ENCODE measurements at places on chromosomes 4 and X.

DNA sequence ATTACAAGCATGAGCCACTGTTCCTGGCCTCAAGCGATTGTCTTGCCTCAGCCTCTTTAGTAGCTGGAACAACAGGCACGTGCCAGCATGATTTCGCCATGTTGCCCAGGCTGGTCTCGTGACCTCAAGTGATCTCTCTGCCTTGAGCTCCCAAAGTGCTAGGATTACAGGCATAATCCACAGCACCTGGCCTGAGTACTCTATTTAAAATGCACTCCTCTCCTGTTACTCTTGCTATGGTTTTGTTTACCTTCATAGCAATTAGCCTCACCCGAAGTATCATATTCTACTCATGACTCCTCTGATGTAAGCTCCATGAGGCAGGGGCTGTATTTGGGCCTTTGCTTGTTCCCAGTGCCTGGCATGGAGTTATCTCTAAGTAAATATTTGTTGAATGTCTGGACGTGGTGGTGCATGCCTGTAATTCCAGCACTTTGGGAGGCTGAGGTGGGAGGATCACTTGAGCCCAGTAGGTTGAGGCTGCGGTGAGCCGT lies 92.5 kb upstream of the SLC34A2 start:
- no peak for DNase-seq

DNA sequence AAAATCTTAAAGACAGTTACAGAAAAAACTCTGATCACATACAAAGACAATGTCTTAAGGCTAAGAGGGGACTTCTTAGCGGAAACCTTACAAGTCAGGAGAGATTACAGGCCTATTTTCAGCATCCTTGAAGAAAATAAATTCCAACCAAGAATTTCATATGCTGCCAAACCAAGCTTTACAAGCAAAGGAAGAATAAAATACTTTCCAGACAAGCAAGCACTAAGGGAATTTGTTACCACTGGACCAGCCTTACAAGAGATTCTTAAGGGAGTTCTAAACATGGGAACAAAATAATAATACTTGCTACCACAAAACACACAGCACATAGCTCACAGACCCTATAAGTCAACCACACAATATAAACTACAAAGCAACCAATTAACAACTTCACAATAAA lies 255.8 kb upstream of the ZFP42 start:
- DNase-seq = no peak

DNA sequence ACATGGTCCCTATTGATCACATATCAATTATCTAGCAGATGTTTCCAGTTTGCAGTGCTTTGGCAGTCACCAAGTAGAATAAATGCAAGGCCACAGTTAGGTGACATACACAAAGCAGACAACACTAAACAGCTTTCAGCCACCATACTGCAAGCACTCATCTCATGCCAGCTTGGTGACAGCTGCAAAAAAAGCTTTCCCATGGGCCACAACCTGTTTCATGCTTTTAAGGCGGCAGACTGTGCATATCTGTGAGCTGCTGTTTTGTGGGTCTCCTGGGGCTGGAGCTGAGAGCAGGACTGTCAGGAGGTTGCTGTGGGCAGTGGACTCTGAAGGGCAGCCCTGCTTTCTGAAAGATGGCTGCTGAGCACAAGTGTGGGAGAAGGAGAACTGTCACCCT lies 82.6 kb downstream of the FHDC1 start:
- no peak for DNase-seq

DNA sequence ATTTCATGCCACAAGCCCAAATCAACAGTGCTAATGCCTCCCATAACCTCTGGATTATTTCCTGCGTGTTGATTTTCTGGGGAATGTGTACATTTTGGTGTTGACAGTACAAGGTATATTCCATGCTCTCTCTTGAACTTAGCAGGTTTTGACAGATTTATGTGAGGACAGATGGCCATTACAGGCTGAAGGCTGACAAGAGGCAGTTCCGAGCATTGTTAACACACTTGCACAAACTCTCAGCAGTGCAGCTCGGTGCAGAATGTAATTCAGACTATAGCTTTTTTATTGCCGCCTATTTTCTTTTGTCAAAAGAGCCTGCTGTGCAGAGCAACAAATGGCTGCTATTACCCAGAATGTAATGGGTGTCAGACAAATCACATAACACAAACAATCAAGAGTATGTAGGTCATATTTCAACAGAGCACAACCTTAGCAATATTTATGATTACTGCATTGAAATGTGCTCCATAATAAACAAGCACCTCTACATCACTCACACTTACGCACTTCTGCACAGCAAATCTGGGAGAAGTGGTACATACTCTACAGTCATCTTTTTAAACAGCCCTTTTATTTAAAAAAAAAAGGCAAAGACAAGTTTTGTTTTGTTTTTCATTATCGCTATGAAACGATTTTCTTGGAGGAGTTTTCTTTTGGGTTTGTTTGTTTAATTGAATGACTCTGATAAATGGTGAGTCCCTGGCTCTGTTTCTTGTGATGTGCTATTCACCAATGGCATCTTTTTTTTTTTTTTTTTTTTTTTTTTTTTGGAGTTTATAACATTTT lies 71.6 kb downstream of the PPARGC1A start:
- DNase-seq = no peak

DNA sequence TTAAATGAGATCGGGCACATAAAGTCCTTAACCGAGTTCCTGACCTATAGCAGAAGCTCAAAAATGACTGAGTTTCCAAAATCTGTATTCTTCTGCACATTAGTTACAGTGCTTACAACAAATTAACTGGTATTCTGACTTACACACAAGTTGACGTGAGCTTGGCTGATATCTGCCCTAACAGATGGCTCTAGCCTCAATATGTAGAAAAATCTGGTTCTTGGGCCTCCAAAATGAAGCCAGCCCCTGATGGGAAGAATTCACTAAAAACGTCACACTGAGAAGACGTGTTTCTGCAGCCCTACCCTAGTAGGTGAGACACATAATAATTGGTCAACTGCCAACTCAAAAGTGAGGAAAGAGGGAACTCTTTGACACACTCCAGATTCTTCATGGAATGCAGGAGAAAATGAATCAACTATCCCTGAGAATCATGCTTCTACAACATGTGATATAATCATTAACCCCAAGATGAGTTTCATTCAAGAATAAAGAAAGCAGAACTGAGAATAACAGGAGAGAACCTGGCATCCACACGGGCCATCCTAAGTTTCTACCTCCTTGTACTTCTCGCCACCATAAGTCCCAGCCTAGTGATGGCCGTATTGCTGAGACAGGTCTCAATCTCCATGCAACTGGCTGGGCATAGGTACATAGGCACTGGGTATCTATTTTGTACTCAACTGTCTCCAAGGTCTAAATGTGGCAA lies 8.2 kb downstream of the STX18 start:
- DNase-seq = no peak

GRCh38 chr4:120491481-120491880 lies 424.8 kb upstream of the MAD2L1 start:
- no peak for DNase-seq

GRCh38 chr4:25171201-25171865 lies 11.1 kb upstream of the SEPSECS start:
- DNase-seq = no peak

GRCh38 chrX:149652232-149652981 lies 20.8 kb upstream of the TMEM185A start:
- no peak for DNase-seq

- no peak for DNase-seq
These were observed 161.5 kb downstream of the PPARGC1A start for GRCh38 chr4:23728393-23728792.

- no peak for DNase-seq
These were observed 115.5 kb upstream of the FAM9C start for GRCh38 chrX:13159886-13160285.
